ENCODE measurements at places on chromosomes 3 and 15.

GRCh38 chr15:55879181-55879580 is 114.2 kb downstream of the NEDD4 start:
- DNase-seq, result no peak

- DNase-seq, result peak; percentile 34
Observed at GRCh38 chr15:40769274-40770146, at the start of gene C15orf62. Gene C15orf62, plus strand, starts transcription at chr15:40769980. Its CDS starts 516 bp downstream, at chr15:40770496.

GRCh38 chr15:52383100-52383588 is 87.5 kb upstream of the MYO5C start:
- no peak for DNase-seq

DNA sequence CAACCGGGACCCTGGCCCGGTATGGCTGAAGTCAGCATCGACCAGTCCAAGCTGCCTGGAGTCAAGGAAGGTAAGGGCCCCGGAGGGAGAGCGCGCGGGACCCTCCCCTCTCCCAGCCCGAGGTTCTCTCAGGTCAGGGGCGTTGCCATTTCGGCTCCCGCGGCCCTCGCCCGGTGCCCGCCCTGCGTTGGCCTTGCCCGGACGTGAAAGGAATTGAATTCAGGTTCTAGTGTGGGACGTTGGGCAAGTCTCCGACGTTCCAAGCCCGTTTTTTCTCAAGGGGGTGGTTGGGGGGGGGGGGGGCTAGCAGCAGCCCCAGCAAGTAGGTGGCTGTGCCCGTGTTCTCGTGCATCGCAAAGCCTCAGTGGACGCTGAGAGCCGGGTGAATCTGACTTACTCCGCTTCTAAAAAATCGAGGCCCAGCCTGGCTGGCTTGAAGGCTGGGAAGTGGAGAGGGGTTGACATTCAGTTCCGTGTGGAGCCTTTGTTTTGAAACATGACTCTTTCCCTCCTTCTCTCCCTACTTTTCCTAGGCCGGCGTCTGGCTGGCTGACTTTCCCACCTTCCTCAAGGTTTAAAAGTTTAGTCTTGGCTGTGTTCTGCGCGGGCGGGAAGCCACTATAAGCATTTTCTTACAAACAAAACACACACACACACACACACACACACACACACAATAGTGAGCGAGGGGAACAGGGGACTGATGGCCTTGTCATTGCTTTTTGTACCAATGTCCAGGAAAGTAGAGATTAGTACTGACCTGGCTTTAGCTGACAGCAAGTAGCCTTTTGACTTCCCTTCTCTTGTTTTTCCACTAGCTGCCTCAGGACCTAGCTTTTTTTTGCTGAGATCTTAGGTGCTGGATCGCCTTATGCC is at the start of gene UTS2B:
UTS2B (minus strand) TSS at position 873 of the 876 bp plus-strand sequence. CDS start 48,337 bp downstream, outside the sequence.
- peak; percentile 11 for DNase-seq

DNA sequence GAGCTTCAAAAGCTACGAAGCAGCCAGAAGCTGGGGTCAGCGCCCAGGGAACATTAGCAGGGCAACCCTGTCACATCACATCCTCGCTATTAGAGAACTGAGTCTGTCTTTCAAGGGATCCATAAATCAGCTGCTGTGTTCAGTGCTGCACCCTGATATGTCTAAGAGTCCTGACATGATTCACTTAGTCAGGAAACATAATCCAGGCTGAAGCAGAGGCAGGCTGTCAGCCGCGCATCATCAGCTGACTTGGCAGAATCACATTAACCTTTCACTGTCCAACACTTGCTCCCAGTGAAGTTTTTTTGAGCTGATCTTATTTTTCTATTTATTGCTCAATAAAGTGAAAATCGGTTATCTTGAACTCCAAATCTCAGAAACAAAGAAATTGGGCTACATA is 23.5 kb downstream of the MYH15 start:
- no peak for DNase-seq

DNA sequence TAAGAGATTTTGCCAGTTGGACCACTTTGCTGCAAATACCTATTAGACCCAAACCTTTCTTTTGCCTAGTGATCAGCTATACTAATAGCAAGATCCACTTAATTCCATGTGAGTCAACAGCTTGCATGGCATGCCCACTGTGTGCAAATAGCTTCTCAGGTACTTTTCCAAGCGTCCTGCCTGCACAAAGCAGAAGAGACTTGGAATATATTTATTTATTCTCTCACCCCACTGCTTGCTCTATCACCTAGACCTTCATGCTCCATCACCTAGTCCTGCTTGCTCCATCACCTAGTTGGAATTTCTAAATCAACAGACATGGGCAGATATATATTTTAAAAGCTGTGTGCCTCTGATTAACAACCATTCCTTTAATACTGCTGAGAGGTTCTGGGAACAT is 47.6 kb downstream of the MBNL1 start:
- no peak for DNase-seq

DNA sequence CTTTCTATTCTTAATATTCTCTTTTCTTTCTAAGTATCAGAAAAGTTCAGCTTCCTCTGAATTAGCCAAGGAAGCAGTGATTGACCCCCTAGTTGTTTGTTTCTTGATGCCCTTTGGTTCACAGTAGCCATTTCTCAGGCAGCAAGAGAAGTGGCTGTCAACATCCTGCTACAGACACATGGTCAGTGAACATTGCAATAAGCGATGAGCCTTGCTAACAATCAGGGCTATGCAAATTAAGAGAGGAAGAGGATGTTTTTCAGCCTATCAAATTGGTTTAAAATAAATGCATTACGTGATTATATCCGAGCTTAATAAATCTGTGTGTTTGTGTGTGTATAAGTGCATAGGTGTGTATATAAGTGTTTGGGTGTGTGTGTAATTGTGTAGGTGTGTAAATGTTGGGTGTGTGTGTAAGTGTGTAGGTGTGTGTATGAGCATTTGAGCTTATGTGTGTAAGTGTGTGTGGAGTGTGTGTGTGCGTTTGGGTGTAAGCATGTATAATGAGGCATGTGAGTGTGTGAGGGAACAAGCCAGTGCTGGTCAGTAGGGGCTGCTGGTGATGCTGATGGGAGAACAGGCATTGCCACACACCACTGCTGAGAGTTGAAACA is 78.1 kb upstream of the XCR1 start:
- DNase-seq, result no peak

GRCh38 chr3:43996379-43997301 is 245.0 kb upstream of the TOPAZ1 start:
- no peak for DNase-seq

DNA sequence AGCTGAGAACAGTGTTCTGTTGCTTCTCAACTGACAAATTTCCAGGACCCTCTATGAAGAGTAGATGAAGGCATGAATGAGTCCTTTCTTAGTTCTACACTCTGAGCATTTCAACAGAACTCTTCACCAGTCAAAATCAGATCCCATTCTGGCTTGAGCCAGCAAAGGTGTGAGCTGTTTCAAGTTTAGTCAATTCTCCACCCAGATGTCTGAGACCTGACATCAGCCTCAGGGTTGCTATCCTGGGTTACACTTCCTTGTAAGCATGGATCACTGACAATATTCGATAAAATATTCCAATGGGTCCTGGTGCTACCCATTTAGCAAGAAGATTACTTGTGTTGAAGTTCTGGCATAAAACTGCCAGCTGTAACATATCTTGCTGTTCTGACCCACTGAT is 97.6 kb upstream of the PPP2R3A start:
- DNase-seq, result no peak
